DMS53 (cell line): ENCODE measurements at places on chromosomes 2 and 18.

- no peak for DNase-seq
These were observed 93.1 kb downstream of the GYPC start for GRCh38 chr2:126748929-126749518.

- DNase-seq: no peak
These were observed 236.8 kb downstream of the AFF3 start for GRCh38 chr2:99905636-99906035.

DNA sequence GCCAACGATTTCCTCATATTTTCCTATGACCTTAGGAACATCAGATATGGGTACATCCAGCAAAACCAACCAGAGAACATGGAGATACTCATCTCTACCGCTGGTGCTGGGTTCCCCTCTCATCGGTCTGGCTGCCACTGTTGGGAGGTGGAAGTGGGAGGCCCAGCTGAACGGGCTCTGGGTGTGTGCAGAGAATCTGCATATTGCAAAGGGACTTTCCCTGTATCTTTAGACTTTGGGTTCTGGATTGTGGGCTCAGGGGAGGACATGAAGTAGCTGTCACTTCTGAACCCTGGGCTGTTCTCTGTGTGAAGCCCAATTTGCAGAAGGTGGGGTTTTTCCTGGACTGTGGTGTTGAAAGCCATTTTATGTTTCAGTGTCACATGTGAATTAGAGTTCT, 30.0 kb downstream of the RAPGEF4 start:
- no peak for DNase-seq

DNA sequence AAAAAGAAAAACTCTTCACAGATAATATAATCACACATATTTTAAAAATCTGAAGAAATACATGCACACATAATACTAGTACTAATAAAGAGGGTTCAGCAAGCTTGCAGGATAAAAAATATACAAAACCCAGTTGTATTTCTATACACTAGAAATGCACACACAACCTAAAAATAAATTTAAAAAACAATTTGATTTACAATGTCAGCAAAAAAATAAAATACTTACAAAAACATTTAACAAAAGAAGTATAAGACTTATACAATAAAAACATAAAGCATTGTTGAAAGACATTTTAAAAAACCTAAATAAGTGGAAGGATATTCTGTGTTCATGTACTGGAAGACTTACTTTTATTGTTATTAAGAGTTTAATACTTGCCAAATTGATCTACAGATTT, 81.7 kb upstream of the ALK start:
- DNase-seq: no peak

DNA sequence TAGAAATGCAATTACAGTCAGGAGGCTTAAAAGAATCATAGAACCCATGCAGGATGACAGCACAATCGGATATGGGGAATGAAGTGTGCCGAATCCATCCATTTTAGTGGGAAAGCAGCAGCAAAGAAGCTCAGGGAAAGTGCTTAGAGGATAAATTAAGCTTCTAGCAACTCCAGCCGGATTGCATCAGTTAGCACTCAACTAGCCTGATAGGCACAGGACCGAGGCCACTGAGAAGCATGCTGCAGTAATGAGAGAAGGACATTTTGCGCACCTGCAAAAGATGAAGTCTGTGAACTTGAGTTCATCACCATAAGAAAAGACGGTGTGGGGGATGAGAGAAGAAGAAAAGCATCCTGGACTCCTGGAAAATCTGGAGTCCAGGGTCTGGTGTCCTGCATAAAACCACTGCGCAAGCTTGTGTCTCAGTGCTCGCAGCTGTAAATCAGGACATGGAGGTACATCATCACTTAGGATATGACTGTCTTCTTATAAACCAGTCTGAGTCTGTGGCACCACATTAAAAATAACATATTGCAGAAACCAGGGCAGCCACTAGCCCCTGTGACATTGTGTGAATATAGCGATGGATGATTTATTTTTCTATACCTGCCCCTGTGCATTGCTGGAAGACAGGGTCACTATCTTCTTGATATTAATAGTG, 665.5 kb upstream of the SOX11 start:
- no peak for DNase-seq

DNA sequence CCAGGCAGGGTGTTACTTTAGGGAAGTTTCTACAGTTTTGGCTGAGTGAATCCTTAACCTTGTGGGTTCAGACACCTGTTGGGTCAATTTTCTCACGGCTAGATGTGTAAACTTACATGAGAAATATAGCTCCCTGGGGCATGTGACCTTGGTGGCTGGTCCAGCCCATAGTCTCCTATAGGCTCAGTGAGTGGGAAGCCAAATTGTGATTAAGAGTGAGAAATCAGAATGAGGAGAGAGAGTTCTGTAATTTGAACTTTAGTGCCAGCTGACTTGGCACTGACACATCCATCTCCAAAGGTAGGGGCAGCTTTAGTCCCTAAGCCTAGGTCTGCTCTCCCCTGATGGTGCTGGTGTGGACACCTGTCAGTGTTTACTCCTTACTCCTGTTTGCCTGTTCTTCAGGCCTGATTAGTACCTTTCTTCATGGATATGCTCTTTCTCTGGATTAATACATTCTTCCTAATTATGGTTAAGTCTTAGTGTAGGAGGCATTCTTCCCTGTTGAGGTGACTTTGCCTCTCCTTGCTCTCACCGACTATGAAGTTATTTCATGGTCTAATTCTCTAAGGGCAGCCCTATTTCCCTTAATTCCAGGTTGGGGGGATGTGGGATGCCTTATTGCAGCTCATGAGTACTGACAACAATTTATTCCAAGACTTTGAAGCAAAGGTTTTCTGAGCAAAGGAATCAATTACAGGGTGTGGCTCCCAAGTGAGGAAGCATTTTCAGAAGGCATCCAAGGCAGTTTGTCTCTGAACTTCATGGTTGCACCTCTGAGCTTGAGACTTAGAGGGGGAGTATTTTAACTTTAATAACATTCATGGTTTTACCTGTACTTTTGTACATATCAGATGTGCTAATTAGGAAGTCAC, 177.3 kb downstream of the DYSF start:
- no peak for DNase-seq

- DNase-seq: no peak
These were observed 79.2 kb upstream of the IL1R2 start for GRCh38 chr2:101912545-101912944.

DNA sequence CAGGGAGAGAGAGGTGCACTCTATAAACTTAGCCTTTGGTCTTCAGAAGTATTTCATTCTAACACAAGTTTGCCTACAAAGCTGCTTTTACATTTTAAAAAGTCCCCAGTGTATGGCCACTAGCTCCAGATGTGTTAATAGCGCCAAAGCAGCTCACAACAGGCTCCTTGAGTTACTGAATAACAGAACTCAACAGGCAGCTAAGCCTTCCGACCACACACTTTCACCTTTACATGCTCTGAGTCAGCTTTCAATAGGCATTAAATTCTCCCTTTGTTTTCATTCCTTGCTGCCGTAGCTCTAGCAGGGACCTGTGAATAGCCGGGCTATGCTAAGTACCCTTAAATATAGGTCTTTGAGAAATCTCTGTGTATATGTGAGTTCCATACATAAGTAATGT, 262.8 kb upstream of the PARD3B start:
- peak; percentile 92 for DNase-seq

DNA sequence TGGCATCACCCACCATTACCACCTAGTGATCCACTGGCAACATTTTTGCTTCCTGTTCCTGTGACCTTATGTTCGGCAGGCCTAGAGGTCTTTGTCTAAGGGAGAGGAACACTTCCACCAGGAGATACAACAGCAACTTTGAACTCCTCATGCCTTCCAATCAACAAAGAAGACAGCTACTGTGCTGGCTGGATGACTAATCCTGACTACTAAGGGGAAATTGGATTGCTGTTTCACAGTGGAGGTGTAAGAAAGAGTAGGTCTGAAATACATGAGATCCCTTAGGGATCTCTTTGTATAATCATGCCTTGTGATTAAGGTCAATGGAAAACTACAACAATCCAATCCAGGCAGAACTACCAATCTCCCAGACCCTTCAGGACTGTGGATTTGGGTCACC, 45.2 kb downstream of the EIF2AK3 start:
- DNase-seq: no peak

GRCh38 chr18:22971038-22971437, 37.9 kb downstream of the RBBP8 start:
- DNase-seq: no peak

DNA sequence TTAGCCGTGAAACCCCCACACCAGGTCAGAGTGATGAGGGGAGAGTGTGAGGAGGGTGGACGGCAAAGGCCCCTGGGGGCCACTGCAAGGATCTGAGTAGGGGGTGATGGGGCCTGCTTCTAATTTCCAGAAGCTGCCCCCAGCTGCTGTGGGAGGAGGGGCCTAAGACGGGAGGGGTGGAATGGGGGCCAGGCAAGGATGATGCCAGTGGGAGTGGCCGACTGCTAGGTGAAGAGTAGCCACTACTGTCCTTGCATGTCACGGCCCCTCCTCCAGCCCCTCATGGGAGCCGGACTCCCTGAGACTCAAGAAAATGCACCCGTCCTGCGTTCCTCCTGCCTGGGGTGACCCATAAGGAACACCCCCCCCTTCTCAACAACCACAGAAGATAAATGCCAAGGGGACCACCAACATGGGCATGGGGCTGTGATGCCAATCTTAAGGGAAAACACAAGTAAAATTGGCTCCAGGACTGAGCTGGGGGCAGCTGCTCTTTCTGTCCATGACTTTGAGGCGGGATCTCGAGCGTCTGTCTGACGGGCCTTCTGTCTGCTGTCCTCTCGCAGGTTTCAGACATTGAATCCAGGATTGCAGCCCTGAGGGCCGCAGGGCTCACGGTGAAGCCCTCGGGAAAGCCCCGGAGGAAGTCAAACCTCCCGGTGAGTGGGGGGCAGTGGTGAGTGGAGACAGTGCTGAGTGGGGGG, 24.2 kb upstream of the PRLH start:
- no peak for DNase-seq

GRCh38 chr2:154670083-154670482, 28.4 kb upstream of the KCNJ3 start:
- peak; percentile 48 for DNase-seq

DNA sequence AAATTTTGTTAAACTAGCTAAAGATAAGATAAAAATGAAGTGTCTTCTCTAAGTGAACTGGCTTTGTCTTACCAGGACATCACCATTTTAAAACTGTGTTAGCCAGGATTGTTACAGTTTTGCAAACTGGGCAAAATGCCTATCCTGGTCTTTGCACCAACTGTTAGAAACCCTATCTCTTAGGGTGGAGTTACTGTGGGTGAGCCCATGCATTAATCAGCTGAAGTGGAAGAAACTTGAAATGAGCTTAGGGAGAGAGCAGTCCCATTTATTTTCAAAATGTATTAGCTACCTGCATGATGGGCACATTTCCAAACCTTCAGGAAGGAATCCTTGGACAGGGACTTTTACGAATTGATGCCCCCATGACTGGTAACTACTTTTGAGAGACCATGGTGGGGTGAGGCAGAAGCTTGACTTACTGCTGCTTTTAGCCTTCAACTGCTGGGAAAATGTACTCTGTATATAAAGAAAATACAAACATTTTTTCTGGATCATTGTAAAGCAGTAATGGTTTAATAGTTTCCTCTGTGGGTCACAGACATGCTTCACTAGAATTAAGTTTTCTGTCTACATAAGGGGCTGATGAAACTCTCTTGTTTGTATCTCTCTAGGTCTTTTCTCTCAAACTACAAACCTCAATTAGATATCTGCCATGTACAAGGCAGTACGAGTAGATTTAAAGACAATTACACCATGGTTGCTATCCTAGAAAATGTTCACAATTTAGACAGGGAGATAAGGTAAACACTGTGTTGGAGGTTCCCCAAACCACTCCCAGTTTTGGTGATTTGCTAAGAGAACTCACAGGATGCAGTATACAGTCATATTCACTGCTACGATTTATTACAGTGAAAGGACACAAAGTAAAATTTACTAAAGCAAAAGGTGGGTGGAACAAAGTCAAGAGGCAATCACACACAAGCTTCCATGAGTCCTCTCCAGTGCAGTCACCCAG, 321.4 kb upstream of the MMADHC start:
- no peak for DNase-seq

GRCh38 chr18:39622431-39622830, 2056.8 kb upstream of the CELF4 start:
- DNase-seq: no peak

- DNase-seq: peak; percentile 12
These were observed 15.4 kb upstream of the STAT4 start for GRCh38 chr2:191166111-191166755.

GRCh38 chr2:144619760-144620159, 99.8 kb upstream of the ZEB2 start:
- DNase-seq: no peak

DNA sequence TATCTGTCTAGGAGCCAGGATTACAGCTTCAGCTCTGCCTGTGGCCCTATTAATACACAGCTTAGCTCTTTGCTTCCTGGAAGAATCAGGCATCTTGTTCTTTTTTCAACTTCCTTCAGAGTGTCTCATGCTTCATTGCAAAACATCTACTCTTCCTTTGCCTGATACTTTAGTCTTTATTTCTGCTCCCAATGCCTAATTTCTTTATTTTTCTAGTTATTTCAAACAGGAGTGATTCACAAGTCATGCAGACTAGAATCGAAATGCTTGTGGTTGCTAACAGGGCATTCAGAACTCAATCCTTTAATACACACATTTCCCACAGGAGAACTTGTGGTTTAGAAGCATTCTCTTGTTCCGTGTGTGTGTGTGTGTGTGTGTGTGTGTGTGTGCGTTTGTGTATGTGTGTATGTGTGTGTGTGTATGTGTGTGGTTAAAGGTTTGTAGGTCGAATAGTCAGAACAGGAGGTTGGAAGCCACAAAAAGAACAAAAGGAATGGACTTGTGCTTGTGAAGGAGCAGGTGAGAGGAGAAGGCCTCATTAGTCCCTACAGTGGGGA, 28.3 kb upstream of the INSIG2 start:
- no peak for DNase-seq
